ENCODE measurements at places on chromosomes 7 and 10.

- DNase-seq: no peak
These were observed 78.7 kb downstream of the NKX6-2 start for GRCh38 chr10:132707121-132707775.

DNA sequence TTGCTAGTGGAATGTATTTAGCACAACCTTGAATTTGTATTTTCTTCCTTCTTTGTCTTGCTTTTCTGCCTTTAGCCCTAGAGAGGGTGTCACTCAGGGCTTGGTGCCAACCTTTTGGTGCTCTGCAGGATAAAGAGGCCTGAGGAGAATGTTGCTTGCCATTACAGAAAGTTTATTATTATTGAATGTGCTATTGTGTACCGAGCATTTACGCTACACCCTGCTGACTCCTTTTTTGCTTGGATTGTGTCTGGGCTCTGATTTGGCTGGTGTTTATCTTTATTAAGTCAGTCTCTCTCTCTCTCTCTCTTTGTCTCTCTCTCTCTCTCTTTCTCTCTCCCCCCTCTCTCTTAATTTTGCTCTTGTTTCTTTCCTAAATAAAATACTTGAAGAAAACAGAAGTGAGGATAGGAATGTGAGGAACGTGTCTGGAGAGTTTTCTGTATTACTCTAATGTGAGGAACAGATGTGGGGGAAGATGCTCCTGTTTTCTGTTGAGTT, 284.4 kb upstream of the PHYHIPL start:
- DNase-seq: no peak

GRCh38 chr7:37915438-37915837, 1.2 kb downstream of the SFRP4 start:
- DNase-seq: no peak

- DNase-seq: no peak
These were observed 431.3 kb upstream of the ETV1 start for GRCh38 chr7:14420768-14421167.

GRCh38 chr10:43041422-43042342, 35.2 kb upstream of the RET start:
- no peak for DNase-seq

- no peak for DNase-seq
These were observed 17.5 kb upstream of the TEX36 start for GRCh38 chr10:125700355-125700911.

DNA sequence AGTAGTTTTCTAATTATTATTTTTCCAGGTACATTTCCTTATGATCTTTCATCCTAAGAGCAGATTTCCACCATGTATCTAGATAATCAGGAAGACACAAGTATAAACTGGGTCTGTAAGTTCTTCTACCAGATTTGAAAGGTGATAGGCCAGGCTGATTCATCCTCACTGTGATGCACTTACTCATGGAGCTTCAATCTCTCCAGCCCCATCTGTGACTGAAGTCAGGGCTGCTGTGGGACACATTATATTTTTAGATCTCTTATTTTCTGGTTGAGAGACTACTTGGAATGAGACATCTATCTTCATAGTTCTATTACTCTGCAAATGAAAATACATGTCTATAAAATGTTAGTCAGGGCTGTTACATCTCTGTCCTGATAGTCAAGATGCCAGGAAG, 85.5 kb upstream of the SLC25A13 start:
- no peak for DNase-seq

DNA sequence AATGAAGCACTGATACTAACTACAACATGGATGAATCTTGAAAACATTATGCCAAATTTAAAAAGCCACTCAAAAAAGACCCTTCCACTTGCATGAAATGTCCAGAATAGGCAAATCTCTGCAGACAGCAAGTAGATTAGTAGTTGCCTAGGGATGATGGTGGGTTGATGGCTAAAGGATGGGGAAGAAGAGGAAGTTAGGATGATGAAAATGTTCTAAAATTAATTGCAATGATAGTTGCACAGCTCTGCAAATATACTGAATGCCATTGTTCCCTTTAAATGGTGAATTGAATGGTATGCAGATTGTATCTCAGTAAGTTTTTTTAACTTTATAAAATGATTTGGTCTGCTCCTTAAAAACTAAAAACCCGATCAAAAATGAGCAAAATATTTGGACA, 7.3 kb upstream of the LIPA start:
- DNase-seq: no peak

- no peak for DNase-seq
These were observed 73.4 kb downstream of the GOLGA7B start for GRCh38 chr10:97923057-97923456.

DNA sequence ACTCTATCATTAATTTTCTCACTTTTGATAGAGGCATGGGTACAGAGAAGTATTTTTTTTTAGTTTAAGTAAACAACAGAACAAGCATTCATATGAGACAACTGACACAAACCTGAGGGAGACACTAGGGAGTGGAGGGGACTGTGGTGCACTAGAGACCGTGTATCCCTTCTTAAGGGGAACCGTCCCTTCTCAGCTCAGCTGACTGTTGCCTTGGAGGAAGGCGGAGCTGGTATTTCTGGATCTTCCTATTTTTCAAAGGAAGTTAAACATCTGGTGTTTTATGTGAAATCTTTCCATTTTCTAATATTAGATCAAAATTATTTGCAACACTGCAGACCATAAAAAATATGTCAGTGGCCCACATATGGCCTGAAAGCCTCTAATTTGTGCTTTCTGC, 113.6 kb upstream of the MACROH2A2 start:
- DNase-seq: no peak

GRCh38 chr7:31095286-31096197, 43.4 kb downstream of the ADCYAP1R1 start:
- no peak for DNase-seq

GRCh38 chr10:133258066-133258817, 18.4 kb downstream of the ADAM8 start:
- DNase-seq: no peak

GRCh38 chr7:6453734-6454133, 6.0 kb upstream of the DAGLB start:
- no peak for DNase-seq

DNA sequence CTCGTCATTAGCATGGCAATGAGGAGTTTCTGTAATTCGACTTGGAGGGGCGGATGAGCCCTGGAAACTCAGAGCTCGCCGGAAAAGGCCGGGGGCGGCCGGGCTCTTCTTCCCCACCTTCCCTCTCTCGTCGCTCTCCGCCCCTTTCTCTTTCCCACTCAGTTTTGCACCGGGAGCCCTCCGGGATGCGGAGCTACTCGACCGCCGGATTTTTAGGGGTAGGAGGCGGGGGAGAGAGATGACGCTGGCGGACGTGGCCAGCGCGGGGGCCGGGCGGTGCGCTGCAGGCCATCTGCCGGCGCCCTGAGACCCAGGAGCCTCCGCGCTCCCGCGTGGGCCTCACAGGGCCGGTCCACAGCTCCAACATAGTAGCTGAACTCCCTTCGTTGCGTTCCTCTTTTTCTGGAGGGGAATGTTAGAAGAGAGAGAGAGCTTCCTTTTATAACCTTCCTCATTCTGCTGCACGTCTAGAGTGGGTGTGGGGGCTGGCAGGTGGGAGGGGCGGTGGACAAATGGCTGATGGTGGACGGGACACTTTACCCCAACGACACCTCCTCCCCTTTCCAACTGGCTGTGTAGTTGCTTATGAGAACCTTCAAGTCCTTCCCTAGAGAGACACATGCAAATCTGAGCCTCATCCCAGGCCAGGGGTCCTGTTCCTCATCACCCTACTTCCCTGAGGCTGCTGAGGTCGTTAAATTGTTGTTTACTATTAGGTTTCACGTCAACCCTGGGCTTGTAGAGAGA, 1.1 kb upstream of the HOXA1 start:
- DNase-seq: no peak

DNA sequence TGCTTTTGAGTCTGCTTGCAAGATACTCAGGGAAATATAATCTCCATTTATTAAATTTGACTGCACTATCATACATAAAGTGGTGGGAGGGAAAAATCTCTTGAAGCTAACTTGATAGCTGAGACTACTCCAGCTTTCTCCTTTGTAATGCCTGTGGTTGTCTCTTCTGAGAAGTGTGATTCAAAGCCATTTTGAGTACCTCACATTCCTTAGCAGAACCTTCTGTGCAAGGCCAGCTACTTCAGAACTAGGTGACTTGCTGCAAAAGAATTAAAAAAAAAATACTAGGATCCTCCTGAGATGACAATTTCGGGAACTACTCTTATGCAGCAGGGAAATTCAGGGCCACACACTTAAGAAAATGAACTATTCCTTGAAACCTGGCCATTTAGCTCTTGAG, 294.8 kb downstream of the MDFIC start:
- DNase-seq: no peak

DNA sequence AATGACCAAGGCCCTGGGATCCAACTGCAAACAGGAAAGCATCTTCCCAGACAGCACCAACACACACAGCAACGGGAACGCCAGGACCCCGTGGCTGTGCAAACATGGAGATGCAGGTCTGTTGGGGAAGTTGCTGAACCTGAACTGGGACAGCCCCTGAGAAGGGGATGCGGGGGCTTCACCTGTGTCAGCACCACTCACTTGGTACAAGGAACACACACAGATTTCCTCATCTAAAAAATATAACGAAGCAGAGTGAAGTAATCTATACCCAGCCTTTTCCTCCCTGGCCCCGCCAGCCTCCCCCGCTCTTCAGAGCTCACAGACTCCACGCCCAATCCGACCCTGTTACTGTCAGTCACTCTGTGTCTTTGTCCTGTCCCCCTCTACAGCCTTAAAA, 93.0 kb downstream of the PTPRN2 start:
- no peak for DNase-seq

- no peak for DNase-seq
These were observed 110.8 kb downstream of the PDGFA start for GRCh38 chr7:408751-409311.

DNA sequence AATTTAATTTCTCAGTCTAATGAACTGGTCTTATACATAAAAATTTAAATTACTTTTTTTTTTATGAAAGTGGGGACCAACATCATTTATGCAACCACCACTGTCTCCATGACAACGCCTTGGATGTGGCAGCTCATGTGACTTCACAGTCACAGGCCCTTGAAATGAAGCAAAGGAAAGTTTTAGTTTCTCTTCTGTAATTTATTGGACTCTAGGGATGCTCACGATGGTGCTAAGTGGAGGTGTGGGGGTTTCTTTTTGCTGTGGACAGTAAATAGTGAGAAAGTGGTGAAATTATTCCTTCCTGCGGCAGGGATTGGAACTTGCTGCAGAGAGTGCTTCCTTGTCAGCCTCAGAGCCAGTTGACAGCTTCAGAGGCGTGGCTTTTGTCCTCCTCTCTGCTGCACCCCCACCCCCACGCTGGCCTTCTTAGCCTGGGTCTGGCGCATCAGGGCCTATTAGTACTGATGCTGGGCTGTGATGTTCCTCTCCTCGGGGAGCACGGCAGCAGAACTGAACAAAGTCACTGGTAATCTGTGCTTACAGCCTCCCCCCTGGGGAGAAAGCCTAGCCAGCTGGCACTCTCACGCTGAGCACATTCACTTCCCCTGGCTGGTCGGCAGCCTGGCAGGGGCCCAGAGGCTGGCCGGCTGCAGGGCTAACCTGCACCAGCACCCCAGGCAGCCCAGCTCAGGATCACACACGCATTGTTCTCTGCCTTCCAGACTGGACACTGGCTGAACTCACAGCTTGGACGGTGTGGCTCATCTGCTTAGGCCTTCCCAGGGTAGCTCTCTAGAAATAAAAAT, 517.5 kb upstream of the GALNT17 start:
- no peak for DNase-seq

- DNase-seq: no peak
These were observed 82.3 kb upstream of the ADRB1 start for GRCh38 chr10:113961182-113962031.

GRCh38 chr7:47326220-47326619, 255.7 kb downstream of the TNS3 start:
- DNase-seq: no peak

DNA sequence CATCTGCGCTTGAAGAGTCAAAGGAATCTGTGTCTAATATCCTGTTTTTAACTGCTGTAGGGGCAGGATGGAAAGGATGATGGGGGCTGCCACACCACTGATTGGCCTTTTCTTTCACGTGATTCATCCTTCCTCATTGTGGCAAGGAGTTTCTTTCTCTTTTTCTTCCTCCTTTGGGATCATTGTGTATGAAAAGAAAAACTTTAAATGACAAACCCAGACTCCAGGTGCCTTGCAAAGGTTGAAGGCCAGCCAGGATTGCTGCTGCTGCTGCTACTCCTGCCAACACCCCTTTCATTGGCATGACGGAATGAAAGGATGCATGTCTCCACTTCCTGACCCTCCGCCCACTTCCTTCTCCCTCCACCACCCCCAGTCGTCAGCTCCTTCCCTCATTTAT, 6.5 kb upstream of the OIT3 start:
- no peak for DNase-seq

DNA sequence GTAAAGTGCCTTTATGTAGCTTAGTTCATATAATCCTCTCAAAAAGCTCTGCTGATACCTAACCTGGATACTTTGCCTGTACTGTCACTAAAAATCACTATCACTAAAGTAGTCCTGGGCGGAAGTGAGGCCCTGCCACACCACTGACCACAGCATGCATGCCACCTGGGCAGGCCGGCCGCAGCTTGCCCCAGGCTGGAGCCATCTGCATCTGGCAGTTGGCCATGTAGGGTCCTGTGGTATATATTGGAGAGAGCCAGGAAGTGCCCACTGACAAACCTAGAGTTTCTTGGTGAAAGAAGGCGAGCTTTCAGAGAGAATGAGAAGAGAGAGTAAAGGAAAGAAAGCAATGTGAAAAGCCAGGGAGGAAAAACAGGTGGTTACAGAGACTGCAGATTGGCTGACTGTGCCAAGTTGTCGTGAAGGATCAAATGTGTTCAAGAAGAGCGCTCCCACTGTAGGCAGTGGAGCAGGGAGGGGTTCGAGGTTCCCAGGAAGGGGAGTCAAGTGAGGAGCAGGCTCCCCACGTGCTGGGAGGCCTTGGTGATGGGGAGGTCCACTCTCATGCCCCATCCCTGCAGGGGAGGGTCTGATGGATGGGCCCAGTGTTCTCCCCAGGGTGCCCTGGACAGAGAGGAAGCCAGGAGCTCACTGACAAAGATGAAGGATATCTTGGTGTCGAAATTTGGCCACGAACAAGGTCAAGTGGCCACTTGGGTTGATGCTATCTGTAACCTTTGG, 13.6 kb downstream of the LOXL4 start:
- no peak for DNase-seq

GRCh38 chr7:52100-52499, 140.3 kb upstream of the FAM20C start:
- no peak for DNase-seq

- DNase-seq: no peak
These were observed 386.9 kb downstream of the POM121L12 start for GRCh38 chr7:53422291-53422690.
